ENCODE measurements at places on chromosomes 12 and 14.
A peak's percentile ranks its signal among the peaks of the same experiment; 100 is the strongest.

DNA sequence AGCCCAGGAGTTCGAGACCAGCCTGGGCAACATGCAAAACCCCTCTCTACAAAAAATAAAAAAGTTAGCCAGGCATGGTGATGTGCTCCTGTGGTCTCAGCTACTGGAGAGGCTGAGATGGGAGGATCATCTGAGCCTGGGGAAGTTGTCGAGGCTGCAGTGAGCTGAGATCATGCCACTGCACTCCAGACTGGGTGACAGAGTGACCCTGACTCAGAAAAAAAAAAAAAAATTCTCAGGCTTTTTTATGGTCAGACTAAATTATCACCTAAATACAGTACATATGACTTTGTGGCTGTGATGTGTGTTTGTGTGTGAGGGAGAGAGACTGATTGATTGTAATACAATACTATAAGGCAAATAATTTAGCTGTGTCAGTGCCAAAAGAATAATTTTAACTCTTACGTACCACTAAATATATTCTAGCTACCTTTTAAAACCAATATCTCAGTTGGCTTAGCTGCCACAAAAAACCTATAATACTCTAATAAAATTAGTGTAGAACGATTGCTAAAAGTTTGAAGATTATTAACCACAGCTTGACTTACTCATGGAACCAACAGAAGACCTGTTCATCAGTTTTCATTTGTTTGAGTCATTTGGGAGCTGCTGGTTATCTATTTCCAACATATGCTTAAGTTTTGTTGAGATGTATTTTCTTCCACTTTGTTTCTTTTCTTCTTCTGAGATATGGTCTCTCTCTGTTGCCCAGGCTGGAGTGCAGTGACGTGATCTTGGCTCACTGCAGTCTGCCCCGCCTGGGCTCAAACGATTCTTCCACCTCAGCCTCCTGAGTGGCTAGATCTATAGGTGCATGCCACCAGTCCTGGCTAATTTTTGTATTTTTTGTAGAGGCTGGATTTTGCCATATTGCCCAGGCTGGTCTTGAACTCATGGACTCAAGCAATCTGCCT, 58.0 kb downstream of the DIP2B start:
- no peak for DNase-seq

DNA sequence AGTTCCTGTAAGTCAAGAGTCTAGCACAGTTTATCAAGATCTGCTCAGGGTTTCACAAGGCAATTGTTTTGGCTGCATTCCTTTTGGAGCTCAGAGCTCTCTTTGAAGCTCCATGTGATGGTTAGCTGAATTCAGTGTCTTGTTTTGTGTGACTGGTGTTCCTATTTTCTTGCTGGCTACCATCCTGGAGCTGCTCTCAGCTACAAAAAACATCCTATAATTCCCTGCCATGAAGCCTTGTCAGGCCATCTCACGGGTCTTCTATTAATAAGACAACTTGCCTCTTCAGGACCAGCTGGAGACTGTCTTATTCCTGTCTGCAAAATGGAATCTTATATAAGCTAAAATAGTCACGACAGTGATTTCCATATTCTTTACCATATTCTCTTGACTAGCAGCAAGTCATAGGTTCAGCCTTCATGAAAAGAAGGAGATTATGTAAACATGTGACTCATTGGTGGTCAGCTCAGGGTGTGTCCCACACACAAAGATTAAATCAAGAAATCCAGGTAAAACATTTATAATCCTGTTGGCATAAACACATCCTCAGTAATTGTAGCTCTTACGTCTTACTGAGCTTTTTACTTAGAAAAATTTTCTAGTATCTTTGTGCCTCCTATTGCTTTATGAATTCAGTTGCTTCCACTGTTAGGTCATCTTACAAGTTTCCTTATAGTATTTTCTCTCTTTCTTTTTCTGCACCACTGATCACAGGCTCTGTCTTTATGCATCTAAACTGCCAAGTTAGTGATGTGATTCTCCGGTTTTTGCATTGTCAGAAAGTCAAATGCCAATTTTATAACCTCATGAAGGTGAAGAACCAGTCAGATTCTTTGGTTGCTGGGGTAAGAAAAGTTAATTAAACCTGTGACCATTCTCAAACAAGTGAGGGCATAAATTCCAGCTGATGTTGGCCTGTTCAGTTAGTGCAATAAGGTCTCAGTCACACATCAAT, 378.5 kb upstream of the MGAT4C start:
- no peak for DNase-seq

GRCh38 chr12:10454531-10454930, 1.4 kb upstream of the KLRC1 start:
- no peak for DNase-seq

DNA sequence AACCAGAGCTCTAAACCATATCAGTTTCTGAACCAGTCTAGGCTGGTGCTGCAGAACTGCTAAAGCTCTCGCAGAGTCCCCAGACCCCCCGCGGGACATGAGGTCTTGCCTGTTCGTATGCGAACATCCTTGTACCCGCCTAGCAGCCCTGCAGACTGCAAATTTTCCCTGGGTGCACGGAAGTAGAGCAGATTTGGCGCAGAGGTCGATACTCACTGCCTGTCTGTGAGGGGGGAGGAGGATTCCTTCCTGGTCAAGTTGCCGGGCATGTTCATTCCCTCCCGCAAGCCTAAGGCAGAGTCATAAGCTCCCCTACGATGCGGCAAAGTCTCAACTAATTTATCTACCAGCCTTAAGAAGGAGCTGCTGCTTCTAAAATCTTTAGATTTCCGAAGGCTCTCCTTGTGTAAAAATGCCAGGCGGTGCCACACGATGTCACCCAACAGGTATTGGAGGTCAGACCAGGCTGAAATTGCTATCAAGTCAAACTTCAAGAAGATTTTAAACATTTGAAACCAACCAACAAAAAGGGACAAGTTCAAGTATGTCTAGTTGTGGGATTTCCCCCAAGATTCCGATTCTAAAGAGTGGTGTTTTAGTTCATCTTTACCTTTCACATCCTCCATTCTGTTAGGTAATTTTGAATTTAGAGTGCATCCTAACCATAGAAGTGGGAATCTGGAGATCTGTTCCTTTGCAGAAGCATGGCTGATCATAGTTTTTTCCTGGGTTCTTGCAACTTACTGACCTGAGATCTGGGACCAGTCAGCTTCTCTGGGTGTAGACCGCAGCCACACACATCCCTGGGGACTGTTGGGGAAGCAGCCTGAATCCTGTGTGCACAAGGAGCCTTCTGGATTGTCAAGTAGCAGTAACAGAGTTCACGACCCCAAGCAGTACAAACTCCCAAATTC, 1.6 kb upstream of the PAX9 start:
- DNase-seq: no peak

GRCh38 chr14:103627073-103628025, 1.7 kb upstream of the KLC1 start:
- DNase-seq: no peak

DNA sequence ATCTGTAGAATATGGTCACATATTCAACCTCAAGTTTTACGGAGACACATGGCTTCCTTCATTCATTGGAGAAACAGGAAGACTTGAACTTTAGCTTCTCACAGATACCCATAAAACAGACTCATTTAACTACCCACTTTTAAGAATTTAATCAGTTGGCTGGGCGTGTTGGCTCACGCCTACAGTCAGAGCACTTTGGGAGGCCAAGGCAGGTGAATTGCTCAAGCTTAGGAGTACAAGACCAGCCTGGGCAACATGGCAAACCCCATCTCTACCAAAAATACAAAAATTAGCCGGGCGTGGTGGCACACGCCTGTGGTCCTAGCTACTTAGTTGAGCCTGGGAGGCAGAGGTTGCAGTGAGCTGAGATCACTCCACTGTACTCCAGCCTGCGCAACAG, 64.7 kb upstream of the STAC3 start:
- no peak for DNase-seq

DNA sequence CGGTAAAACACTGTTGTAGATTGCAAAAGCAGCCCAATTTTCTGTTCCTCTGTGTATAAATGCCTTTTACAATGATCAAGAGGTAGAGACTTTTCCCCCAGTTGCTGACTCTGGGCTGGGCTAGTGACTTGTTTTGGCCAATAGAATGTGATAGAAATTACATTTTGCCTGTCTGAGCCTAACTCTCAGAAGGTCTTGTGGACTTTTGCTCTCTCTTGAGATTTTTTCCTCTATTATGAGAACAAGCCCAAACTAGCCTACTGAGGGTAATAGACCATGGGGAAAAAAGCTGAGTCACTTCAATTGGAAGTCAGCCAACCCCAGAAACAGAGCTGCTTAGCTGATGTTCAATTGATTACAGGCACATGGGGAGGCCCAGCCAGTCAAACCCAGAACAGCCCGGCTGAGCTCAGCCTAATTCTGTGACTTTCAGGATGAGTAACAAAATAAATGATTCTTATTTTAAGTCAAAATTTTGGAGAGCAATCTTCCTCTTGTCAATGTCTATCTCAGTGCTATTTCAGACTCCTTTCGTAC, 61.4 kb downstream of the MYF5 start:
- DNase-seq: peak; percentile 95

DNA sequence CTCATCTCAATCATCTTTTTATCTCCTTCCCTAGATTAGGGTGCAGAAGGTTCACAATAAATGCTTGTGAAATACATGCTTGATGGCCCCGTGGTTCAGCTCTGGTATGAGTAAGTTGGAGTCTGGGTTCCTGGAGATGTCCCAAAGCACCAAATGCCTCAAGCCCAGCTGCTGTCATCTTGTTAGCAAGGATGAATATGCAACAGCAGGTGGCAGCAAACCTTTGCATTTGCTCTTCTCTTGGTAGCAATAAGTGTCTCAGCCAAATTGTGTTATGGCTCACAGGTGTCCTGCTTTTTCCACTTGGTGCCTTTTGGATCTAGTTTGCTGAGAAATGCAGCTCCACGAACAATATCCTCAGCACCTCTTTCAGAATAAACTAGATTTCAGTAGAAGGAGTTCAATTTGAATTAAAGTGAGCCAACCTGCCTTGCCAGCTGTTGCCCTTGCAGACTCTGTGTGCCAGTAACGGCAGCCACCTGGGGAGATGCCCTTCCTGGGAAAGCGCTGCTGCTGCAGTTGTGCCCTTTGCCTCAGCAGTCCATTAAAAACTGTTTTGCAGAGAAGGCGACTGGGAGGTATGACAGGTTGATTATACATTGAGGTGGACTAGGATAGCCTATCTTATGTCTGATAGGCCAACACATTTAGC, 417.3 kb downstream of the SNAPC1 start:
- DNase-seq: peak; percentile 49

GRCh38 chr14:76717508-76718290, 43.6 kb upstream of the VASH1 start:
- no peak for DNase-seq

GRCh38 chr14:74892745-74893144, 11.0 kb downstream of the DLST start:
- no peak for DNase-seq

DNA sequence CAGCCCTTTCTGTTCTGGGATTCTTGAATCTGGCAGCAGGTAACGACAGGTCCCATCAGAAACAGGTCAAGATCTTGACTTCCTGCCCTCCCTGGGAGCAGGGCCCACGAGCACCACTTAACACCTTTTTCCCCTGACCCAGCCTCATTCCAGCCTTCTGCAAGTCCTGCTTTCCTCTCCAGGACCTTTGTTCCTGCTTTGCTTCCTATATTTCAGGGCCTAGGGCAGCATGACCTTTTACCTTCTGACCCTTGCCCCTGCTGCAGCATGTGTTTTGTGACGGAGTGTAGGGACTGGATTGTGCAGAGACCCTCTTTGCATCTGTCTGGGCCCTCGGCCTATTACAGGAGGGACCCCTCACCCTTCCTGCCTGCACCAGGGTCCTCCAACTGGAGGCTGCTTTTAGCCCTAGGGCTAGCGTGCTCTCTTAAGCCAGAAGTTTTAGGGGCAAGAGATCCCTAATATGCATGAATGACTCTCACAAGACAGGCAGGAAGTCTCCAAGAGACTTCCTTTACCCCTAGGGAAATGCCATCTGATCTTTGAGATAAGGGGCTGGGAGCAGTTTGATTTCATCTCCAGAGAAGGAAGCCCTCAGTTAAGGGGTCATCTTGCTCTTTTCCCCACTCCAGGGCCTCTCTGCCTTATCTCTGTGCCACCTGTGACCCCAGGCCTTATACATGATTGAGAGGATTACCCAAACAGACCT, 209.4 kb upstream of the BCL2L14 start:
- no peak for DNase-seq

GRCh38 chr12:115944837-115945490, 332.5 kb downstream of the MED13L start:
- no peak for DNase-seq

GRCh38 chr14:100842799-100843198, 16.9 kb downstream of the MEG3 start:
- DNase-seq: peak; percentile 68

DNA sequence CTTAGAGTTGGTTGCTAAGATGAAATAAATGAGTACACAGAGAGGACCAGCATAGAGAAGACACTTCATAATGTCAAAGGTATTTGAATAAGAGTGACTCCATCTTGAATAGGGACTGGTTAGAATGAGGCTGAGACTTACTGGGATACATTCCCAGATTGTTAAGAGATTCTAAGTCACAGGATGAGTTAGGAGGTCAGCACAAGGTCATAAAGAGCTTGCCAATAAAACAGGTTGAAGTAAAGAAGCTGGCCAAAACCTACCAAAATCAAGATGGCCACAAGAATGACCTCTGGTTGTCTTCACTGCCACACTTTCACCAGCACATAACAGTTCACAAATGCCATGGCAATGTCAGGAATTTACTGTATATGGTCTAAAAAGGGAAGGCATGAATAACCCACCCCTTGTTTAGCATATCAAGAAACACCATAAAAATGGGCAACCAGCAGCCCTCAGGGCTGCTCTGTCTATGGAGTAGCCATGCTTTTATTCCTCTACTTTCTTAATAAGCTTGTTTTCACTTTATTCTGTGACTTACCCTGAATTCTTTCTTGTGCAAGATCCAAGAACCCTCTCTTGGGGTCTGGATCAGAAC, 8.3 kb upstream of the SERPINA1 start:
- DNase-seq: no peak

- DNase-seq: no peak
These were observed 116.3 kb downstream of the TSPAN8 start for GRCh38 chr12:71041476-71041875.

DNA sequence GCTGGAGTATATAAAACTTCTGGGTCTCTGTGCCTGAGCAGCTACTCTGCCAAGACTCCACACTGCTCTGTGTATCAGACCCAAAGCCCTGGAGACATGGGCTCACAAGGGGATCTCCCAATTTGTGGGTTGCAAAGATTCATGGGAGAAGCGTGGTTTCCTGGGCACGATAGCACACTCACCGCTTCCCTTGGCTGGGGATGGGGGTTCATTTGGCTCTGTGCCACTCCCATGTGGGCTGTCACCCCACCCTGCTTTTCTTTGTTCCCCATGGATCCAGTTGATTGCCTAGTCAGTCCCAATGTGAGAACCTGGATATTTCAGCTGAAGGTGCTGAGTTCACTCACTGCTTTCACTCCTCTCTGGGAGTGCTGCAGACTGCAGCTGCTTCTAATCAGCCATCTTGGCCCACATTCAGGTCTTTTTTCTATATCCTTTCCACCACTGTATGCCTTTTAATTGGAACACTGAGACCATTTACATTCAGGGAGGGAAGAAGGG, 40.0 kb upstream of the PCNX4 start:
- DNase-seq: no peak

DNA sequence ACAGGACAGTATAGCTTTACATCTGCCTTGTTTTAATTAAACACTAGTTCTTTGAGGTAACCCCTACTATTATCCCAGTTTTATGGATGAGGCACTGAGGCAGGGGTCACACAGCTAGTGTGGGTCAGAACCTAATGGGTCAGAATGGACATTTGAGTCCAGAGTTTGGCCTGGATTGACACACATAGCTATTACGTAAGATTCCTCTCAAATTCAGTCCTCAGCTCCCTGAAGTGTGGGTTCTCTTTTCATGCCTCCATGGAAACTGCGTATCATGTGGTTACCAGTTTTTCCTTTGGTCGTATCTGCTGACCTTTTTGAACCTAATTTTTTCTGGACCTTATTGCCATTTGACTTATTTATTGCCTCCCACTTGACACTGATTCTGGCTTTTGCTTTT, 40.4 kb downstream of the PSEN1 start:
- no peak for DNase-seq
